Thymus (tissue), 14 donors: ENCODE measurements at places on chromosomes 12 and 14. TPM values are rescaled to one million over a fixed set of nuclear protein-coding genes. Genes with fewer than 3 reads are reported as not detected.

DNA sequence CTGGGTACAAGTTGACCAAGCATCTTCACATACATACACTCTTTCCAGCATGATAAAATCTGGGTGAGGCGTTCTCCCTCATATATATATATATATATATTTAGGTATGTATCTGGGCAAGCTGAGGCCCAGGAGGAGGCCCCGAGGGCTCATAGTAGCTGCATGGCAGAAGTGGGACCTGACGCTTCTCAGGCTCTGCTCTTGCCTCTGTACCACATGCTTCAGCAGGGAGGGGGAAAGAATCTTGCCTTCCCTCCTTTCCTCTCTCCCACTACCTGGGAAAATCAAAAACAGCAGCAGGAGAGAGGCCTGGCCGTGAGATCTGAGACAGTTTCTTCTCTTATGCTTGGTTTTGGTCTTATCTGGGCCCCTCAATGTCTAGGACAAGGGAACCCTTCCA lies 9.2 kb downstream of the PPP1R1A start:
- H3K27me3 ChIP-seq = peaks cover 20% of the 10 kb centered on the region
- H3K4me3 ChIP-seq = no peak overlapping the region
- DNase-seq = no peak
- H3K4me1 ChIP-seq = no peaks in the 10 kb centered on the region

DNA sequence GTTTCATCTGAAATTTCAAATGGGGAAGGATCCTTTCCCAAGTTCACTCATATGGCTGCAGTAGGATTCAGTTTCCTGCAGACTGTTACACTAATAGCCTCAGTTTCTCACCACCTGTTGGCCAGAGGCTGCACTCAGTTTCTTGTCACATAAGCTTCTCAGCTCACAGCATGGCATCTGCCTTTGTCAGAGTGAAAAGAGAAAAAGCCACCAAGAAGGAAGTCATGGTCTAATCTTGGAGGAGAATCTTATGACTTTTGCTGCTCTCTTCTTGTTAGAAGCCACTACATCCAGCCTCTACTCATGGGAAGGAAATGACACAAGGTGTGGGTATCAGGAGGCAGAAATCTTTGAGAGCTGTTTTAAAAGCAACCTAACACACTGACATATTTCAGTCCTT lies 39.4 kb upstream of the BTG1 start:
- no peak overlapping the region for H3K4me3 ChIP-seq
- H3K27ac ChIP-seq = peak overlapping the region; percentile 42
- H3K36me3 ChIP-seq = no peaks in the 10 kb centered on the region
- peaks cover 25% of the 10 kb centered on the region for H3K4me1 ChIP-seq
- peak; percentile 32 for DNase-seq
- H3K27me3 ChIP-seq = no peaks in the 10 kb centered on the region

GRCh38 chr12:21938879-21939278 lies 2.3 kb downstream of the ABCC9 start:
- H3K27me3 ChIP-seq = peaks cover 42% of the 10 kb centered on the region
- H3K4me3 ChIP-seq = no peak overlapping the region
- H3K36me3 ChIP-seq = no peaks in the 10 kb centered on the region
- H3K27ac ChIP-seq = no peak overlapping the region
- H3K4me1 ChIP-seq = no peaks in the 10 kb centered on the region

- H3K27me3 ChIP-seq = no peaks in the 10 kb centered on the region
- no peak for DNase-seq
- no peak overlapping the region for H3K27ac ChIP-seq
- no peaks in the 10 kb centered on the region for H3K36me3 ChIP-seq
Measured at GRCh38 chr12:659090-659683, 4.1 kb downstream of the NINJ2 start.

GRCh38 chr12:13253966-13254760 lies 57.6 kb downstream of the EMP1 start:
- peaks cover 2% of the 10 kb centered on the region for H3K4me1 ChIP-seq
- H3K27me3 ChIP-seq = peaks cover 3% of the 10 kb centered on the region
- no peak overlapping the region for H3K27ac ChIP-seq
- no peaks in the 10 kb centered on the region for H3K36me3 ChIP-seq
- no peak overlapping the region for H3K4me3 ChIP-seq

GRCh38 chr14:99681101-99681831 lies 2.8 kb upstream of the CYP46A1 start:
- DNase-seq = no peak
- no peaks in the 10 kb centered on the region for H3K36me3 ChIP-seq
- no peak overlapping the region for H3K27ac ChIP-seq
- no peak overlapping the region for H3K4me3 ChIP-seq
- no peaks in the 10 kb centered on the region for H3K27me3 ChIP-seq
- H3K4me1 ChIP-seq = peaks cover 15% of the 10 kb centered on the region

GRCh38 chr12:48084066-48084465 lies 21.8 kb downstream of the SENP1 start:
- peaks cover 25% of the 10 kb centered on the region for H3K36me3 ChIP-seq
- H3K4me3 ChIP-seq = no peak overlapping the region
- no peak overlapping the region for H3K27ac ChIP-seq
- H3K27me3 ChIP-seq = no peaks in the 10 kb centered on the region
- no peaks in the 10 kb centered on the region for H3K4me1 ChIP-seq

- no peaks in the 10 kb centered on the region for H3K4me1 ChIP-seq
- no peaks in the 10 kb centered on the region for H3K36me3 ChIP-seq
- no peaks in the 10 kb centered on the region for H3K27me3 ChIP-seq
- no peak for DNase-seq
- H3K27ac ChIP-seq = no peak overlapping the region
- H3K4me3 ChIP-seq = no peak overlapping the region
Measured at GRCh38 chr14:82528016-82528415, 994.4 kb upstream of the SEL1L start.

NEUROD4 gene
- 0.09 TPM for total RNA-seq

PPP4R4 gene
- total RNA-seq = 0.24 TPM

TC2N gene
- 42.5 TPM for total RNA-seq

NANOG gene
- 0.05 TPM for total RNA-seq
